Aorta (tissue), 5 donors: ENCODE measurements at places on chromosomes 16 and 17. TPM values are rescaled to one million over a fixed set of nuclear protein-coding genes. Genes with fewer than 3 reads are reported as not detected.

MYH2 gene
- not detected for total RNA-seq

SLFN12L gene
- total RNA-seq, result 3.1 TPM

SLC25A19 gene
- total RNA-seq, result 8.0 TPM

UMOD gene
- total RNA-seq, result not detected

HOXB8 gene
- total RNA-seq, result 1.0 TPM

DNA sequence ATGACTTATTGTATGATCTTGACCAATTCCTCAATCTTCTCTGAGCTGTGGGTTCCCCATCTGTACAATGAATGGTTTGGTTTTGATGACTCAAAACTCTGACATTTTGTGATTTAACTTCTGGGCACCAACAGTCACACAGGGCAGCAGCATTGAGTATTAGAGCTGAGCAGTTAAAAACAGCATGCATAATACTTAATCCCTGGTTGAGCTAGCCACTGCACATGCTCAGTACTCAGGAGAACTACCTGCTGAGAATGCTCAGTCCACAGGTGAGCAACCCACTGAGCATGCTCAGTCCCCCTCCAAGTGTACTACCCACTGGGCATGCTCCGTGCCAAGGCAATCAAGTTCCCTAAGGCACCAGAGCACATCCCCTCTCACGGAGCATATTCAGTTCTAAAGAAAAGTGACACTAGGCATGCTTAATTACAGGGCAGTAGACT lies 68.7 kb downstream of the AIPL1 start:
- no peak for DNase-seq

DNA sequence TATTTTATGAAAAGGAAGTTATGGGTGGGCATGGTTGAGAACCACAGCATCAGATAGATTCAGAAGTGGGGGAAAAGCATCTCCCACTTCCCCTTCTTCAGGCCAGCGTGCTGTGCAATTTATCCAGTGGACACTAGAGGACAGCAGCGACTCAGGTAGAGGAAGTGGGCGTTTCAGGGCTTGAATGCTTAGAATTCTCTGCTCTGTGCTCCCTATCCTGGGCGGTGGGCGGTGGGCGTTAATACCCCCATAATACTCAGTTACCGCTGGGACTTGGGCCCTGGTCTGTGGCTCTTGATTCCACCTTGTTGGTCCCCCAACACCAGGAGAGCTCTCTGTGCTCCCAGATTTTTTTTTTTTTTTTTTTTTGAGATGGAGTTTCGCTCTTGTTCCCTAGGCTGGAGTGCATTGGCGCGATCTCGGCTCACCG lies 3.7 kb upstream of the LYZL6 start:
- no peak for DNase-seq

DNA sequence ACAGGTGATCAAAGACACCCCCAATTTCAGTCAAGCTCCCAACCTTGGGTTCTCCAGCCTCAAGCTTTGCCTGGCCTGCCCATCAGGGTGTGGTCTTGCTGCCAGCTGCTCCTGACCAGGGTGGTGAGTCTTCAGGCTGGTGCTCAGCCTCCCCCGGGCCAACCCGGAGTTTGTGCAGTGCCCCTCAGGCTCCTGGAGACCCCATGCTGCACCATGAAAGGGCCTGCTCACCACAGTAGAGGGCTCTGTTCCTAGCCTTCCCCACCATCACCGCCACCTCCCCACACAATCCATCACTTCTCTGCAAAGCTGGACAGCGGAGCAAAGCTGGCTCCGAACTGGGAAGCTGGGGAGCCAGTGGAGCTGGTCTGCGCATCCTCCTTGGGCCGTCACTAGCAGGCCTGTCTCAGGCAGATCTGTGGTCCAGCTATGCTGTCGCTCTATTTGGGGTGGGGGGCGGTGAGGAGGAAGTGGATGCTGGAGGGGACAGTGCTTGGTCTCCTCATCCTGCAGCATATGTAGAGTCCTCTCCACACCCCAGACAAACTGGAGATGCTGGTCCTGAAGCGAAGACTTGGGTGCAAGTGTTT lies 88.5 kb upstream of the RPL38 start:
- DNase-seq, result no peak

DNA sequence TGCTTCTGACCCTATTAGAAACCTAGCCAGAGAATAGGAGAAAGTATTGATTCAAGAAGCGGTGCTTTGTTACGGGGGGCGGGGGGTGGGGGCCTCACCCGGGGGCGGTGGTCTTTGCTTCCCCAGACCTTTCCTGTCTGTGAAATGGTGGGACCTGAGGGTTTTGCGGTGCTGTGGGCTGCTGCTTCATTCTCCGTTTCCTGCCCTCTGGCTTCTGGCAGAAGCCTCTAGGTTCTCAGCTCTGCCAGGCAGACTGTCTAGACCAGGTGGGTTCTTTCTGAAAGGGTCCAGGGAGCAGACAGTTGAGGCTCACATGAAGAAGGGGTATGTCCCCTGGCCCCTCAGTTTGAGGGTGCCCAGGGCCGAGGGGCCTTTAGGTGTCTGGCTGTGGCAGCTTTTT lies 14.0 kb downstream of the GSE1 start:
- DNase-seq, result no peak

GRCh38 chr17:13996748-13997147 lies 72.6 kb upstream of the COX10 start:
- no peak for DNase-seq

GRCh38 chr17:17322516-17323510 lies 19.6 kb downstream of the NT5M start:
- no peak for DNase-seq

- no peak for DNase-seq
These were observed 18.4 kb downstream of the LIMD2 start for GRCh38 chr17:63681530-63681929.

DNA sequence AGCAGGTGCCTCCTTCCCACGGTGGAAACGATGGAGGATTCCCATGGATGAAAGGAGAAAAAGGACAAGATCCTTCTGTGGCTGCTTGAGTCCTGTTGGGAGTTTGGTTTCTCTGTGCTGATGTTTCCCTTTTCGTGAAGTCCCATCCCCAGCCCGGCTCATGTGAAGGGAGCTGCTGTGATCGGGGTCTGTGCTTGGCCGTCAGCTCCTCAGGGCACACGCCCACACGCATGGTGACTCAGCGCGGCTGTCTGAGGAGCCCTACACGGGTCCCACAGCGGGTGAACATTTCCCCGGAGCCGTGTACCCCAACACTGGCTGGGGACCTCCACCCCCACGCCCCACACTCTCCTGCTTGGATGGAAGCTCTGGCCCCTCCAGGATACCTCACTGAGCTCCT lies 44.5 kb upstream of the SSTR5 start:
- no peak for DNase-seq
